ENCODE measurements at places on chromosomes 16 and 17. TPM values are rescaled to one million over a fixed set of nuclear protein-coding genes. Genes with fewer than 3 reads are reported as not detected.

Gene ABR
- 167 TPM for total RNA-seq

Gene XYLT1
- total RNA-seq: 1.6 TPM

Gene ITGAX
- 3.2 TPM for total RNA-seq

Gene USP43
- total RNA-seq: 0.12 TPM

Gene FOXN1
- total RNA-seq: not detected

Gene CTRB1
- not detected for total RNA-seq

Gene KCTD5
- 10.4 TPM for total RNA-seq

Gene MEIOB
- total RNA-seq: not detected

Gene RNF157
- total RNA-seq: 18.0 TPM

Gene CBX8
- total RNA-seq: 8.2 TPM

Gene ZP2
- total RNA-seq: not detected

Gene MYH13
- not detected for total RNA-seq

Gene TSPOAP1
- total RNA-seq: 18.8 TPM

Gene ATP5PD
- total RNA-seq: 937 TPM

Gene TBC1D3G
- not detected for total RNA-seq

Gene CD300H
- total RNA-seq: not detected

Gene AOC2
- total RNA-seq: 0.40 TPM

Gene KRT32
- not detected for total RNA-seq

Gene ORC6
- total RNA-seq: 1.3 TPM

Gene ASPHD1
- 0.37 TPM for total RNA-seq

Gene TRIM72
- 0.40 TPM for total RNA-seq

Gene NR1D1
- 21.5 TPM for total RNA-seq

Gene EPOP
- total RNA-seq: 0.57 TPM

All from left ventricle myocardium superior (tissue), 1 donor.